Dorsolateral prefrontal cortex (tissue), 122 donors: ENCODE measurements at places on chromosomes 16 and 17. TPM values are rescaled to one million over a fixed set of nuclear protein-coding genes. Genes with fewer than 3 reads are reported as not detected.

Gene MYH3
- 2.3 TPM for total RNA-seq

Gene TPSD1
- total RNA-seq: not detected

Gene CMTM1
- 7.9 TPM for total RNA-seq

Gene ATAD5
- 2.8 TPM for total RNA-seq
